NCI-H69 (cell line): ENCODE measurements at places on chromosomes 1 and 21.

DNA sequence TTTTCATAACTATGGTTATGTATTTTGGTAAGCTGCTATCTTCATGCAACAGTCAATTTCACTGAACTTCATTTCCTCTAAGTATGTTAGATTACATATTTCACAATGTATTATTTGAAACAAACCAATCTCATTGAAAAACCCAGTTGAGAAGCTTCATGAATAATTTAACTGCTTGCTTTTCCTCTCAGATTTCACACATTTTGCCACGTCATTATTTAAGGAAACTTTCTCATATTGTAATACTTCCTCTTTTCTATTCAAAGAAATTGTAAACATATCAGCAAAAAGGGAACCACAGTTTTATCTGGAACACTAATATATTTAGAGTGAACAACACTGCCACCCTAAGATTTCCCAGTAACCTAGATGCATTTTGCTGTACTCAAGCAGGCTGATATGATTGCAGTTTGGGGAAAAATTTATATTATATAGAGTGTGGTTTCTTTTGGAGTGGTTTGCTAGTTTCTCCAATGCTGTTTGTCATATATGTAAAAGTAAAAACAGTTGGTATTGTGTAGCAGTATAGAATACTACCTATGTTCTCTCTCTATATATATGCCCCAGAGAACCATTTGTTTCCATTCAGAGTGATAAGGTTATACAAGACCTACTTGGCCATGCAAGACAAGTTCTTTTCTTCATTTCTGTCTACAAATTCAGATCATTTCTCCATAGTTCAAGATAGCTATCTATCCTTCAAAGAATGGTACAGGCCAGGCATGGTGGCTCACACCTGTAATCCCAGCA, 28.4 kb upstream of the AHCTF1 start:
- DNase-seq, result no peak

DNA sequence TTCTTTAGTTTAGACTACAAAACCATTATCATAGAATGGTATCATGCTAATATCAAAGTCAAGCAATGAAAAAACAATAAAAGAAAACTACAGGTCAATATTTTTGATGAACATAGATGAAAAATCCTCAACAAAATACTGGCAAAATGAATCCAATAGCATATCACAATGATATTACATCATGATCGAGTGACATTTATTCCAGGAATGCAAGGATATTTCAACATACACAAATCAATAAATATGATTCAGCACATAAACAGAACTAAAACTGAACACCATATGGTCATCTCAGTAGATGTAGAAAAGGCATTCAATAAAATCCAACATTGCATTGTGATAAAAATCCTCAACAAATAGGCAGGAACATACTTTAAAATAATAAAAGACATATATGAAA, 1657.7 kb downstream of the KCNT2 start:
- no peak for DNase-seq

DNA sequence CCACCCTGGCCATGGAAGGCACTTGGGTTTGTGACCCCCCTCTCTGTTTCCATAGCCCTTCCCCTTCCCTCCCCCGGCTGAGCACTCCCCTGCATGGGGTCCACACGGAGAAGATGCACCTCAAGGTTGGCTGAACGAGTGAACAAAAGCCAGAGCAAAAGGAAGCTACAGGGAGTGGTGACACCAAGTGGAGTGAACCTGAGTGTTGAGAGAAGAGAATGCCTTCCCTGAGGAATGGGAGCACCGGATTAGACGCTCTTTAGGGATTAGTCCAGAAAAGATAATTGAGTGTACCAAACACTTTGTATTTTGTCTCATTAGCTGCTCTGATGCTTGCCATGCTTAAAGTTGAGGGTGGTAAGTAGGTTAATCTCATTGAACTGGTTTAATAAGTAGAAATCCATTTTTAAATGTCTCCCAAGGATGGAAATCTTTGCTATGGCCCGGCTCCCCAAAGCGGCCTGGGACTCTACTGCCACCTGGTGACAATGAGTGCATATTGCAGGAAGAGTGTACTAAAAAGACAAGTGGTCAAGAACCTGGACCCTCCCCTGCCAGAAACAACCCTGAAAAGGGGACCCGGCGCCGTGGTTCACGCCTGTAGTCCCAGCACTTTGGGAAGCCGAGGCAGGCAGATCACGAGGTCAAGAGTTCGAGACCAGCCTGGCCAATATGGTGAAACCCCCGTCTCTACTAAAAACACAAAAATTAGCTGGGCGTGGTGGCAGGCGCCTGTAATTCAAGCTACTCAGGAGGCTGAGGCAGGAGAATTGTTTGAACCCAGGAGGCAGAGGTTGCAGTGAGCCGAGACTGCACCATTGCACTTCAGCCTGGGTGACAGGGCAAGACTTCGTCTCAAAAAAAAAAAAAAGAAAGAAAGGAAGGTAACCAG, 150.6 kb upstream of the ZC3H12A start:
- peak; percentile 9 for DNase-seq

DNA sequence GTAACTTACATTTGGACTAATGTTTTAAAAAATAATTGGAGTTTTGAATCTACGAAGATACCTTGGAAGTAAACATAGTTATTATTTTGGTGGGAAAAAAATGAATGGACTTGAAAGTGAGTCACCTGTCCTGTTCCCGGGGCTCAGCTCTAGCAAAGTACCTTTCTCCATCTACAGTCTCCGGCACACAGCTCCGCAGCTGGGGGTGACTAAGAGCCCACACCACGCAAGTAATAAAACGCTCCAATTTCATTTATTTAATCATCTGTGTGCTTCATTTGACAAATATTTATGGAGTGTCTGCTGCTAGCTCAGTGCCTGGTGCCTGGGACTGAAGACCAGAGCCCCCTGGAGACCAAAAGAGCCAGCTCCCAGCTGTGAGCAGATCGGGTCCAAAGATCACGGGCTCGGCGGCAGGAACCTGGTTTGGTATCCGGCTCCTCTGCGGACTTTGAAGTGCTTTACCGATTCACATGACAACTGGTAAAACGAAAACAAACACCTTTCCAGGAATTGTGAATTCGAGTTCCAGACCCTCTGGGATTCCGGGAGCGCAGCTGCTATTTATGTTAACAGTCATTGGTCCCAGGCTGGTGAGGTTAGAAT, 1.7 kb upstream of the RIPK4 start:
- DNase-seq, result peak; percentile 83

DNA sequence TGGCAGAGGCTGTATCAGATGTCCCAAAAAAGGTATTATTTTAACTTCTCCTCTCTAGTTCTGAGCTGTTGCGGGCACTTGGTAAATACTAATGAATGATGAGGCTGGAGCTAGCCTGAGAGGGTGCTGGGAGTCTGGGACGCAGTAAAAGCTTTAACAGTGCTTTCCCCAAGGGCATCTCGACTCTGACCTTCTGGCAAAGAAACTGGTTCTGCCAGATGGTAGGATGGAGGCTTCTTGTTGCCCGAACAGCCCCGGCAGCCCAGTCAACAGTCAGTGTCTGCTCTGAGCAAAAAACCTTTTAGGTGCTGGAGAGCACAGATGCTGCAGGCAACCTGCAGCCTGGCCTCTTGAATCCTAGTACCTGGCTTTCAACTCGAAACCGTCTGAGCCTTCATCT, 2.5 kb upstream of the PNRC2 start:
- DNase-seq, result peak; percentile 87

DNA sequence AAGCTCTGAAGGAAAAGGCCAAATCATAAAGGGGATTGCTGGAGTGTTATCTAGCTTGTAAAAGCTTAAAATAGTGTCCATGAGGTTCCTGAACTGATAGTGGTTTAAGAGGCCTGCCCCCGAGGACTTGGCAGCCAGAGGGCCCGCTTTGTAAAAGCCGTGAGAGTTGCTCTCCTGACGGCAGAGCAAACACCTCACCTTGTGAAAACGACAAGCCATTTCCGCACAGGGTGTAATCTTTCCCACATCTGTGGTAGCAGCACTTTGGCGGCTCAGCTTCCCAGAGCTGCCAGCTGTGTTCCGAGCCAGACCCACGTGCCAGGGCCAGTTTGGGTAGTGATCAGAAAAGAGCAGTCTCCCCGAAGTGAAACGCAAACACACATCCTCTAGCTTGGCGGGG, 37.0 kb downstream of the SERBP1 start:
- DNase-seq, result no peak

GRCh38 chr1:163397451-163398200, 75.9 kb downstream of the NUF2 start:
- DNase-seq, result no peak

- no peak for DNase-seq
Measured at GRCh38 chr1:17230106-17230505, 18.8 kb upstream of the PADI3 start.

DNA sequence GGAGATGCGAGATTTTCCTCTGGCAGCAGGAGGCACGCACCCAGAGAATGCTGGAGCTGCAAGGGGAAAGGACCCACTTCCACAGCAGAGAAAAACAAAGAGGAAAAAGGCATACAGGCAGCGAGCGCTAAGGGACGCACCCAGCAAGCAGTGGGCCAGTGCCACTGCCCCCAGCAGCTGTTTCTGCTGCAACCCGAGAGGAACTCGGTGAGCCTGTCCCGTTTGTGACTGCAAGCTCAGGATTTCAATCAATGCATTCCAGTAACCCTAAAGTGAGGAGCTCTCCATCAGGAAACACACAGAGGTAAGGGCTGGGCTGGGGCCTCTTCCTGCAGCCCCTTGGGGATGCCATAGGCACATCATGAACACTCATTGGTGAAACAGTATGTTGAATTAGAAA, 58.7 kb downstream of the ACP6 start:
- DNase-seq, result peak; percentile 42

DNA sequence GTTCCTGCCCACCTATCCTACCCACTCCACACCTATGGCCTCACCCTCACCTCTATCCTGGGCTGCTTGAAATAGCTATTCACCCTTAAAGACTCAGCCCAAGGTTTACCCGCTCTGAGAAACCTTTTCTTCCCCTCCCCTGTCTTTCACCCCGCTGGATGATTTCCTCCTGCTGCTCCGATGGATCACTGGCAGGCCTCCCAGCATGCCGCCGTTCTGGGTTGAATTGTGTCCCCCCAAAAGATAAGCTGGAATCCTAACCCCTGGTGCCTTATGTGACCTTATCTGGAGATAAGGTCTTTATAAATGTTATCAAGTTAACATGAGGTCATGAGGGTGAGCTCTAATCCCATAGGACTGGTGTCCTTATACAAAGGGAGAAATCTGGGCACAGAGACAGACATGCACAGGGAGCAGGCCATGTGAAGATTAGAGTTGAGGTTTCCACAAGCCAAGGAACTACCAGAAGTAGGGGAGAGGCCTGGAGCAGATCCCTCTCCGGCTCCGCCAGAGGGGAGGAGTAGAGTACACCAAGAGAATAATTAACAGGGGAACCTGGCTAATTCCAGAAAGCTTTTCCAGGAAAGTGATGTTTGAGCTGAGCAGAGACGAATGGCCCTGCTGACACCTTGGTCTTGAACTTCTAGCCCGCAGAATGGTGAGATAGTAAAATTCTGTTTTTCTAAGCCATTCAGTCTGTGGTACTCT, 110.0 kb upstream of the SERBP1 start:
- DNase-seq, result no peak

DNA sequence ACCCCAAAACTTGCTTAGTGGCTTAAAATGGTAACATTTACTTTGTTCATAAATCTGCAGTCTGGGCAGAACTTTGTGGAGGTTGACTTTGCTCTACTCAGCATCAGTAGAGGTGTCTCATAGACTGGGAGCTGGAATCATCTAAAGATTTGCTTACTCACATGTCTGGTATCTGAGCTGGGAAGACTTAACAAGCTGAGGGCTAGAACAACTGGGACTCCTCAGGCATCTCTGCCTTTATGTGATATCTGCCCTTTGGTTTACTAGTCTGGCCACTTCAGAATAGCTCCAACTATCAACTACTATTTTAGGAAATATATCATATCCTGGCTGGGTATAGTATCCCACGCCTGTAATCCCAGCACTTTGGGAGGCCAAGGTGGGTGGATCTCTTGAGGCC, 82.5 kb downstream of the C4BPA start:
- no peak for DNase-seq

DNA sequence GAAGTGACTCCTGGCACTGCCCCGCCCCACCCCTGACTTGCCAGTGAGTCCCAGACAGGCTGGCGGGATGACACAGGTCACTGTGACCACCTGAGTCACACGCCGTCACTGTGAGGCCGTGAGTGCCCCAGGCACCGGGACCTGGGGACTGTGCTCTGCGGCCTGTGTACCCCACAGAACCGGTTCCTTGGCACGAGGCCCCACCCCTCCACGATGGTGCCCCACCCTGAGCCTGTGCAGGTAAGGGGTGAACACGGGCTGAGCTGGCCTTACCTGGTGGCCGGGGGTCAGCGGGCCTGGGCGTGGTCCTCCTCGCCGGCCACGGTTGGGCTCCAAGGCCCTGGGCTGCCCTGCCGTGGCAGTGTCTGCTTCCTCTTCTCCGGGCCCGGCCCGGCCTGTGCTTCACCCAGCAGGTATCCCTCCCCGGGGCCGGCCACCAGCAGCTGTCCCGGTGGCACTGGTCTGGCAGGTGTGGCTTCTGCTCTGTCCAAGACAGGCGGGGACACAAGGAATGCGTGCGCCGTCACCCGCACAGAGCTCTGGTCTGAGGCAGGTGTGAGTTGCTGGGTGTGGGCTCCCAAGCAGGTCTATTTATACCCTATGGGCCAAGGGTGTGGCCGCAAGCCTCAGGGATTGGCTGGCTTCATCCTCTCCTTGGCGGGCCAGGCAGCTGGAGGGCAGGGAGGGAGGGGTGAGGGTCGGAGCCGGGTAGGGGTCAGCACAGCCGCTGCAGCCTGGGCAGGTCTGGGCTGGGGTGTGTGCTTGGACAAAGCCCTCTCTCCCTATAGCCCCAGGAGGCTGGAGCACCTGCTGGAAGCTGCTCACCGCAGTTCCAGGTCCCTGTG, at the start of gene RNF223:
Gene RNF223, minus strand, starts transcription at position 564 of the 845 bp plus-strand sequence. CDS start 1,740 bp downstream, outside the sequence.
- DNase-seq, result peak; percentile 63

DNA sequence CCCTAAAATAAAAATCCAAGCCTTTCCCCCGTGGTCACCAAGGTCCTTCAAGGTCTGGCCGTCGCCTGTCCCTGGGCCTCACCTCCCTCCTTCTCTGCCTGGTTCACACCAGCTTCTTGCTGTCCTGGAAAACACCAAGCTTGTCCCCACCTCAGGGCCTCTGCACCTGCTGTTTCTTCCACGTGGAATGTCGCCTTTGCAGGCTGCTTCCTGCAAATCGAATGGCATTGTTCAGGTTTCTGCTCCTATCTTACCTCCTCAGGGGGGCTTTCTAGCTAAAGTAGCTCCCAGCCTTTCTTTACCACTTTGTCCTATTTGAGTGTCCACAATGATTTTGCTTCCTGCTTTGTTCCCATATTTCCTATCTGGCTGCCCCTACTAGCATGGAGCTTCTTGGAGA, 3.3 kb upstream of the CASZ1 start:
- no peak for DNase-seq
